Astrocyte (in vitro differentiated cells and primary cell): ENCODE measurements at places on chromosomes 3 and 15.

GRCh38 chr15:31468911-31469785 is 142.5 kb downstream of the KLF13 start:
- no peak for DNase-seq

DNA sequence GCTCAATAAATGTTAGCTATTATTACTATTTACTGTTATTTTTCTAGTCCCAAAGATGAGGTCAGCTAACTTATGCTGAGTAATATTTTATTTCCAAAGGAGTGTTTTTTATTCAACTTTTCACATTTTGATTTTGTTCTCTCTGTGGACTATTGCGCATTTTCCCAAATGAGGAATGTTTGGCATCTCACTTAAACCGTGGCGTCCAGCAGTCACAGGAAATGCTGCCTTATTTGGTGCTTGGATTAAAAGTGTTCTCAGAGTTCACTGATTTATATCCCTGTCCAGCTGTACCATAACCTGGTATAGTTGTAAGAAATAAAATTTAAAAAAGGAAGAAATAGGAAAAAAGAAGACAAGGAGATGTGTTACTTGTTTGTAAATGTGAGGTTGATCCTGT is 166.8 kb downstream of the THSD4 start:
- peak; percentile 73 for DNase-seq

GRCh38 chr15:100623301-100623700 is 20.9 kb downstream of the ASB7 start:
- peak; percentile 46 for DNase-seq

DNA sequence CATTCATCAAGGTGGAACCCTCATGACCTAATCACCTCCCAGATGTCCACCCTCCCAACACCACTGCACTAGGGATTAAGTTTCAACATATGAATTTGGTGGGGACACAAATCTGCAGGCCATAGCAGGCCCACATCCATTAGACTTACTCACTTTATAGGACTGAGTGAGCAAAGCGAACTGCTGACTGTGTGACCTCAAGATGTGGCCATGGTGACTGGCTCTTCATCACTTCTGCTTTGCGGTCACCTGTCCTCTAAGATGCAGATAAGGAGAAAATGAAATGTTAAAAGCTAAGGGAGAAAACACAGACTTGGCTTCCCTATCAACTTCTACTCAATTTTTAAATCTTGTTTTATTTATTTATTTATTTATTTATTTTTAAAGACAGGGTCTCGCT is 14.5 kb upstream of the DCP1A start:
- no peak for DNase-seq

DNA sequence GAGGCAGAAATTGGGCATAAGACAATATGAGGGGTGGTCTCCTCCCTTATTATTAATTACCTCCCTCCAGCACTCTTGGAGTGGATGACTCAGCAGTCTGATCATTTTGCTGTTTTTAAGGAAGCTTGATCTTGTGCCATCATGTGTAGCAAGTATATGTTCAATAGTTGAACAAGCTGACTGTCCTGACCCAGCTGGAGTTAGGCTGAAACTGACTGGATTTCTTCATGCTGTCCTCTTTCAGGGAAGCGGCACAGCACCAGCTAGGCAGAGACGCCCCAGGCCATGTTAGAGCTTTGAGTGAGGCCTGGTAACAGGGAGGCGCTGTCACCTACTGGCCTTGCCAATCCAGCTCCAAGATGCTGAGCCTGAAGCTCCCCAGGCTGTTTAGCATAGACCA is 54.4 kb upstream of the KIF23 start:
- peak; percentile 47 for DNase-seq

DNA sequence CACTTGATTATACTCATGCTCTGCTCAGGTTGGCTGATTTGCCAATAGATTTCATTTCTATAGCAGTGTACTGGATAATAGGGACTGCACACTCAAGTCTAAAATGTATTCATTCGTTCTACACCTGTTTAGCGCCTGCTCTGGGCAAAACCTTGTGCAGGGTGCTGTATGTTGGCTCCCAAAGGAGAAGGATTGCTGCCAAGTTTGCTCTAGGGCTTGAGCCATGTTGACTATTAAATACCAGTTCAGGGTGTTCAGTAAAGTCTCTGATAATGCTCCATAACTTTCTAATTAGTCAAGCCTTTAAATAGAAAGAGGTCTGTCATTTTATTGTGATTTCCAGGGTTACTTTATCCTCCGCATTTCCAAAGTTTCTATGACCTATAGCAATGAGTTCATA is 470.2 kb downstream of the MAGI1 start:
- DNase-seq = no peak

DNA sequence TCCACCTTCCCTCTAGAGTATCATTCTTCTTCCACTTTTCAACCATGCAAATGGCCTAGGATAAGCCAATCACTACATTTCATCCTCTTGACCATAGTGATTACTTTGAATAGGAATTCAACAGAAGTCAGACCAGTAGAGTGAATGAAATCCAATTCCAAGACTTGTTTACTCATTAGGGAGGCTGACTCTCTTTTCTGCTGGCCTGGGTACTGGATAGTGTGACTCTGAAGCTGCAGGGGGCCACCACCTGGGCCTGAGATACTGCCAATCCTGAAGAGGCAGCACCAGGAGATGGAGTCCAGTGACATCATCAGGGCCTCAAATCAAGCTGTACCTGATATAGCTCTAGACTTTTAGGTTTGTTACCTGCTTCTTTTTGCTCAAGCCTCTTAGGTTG is 7.0 kb upstream of the FSTL1 start:
- DNase-seq = no peak

DNA sequence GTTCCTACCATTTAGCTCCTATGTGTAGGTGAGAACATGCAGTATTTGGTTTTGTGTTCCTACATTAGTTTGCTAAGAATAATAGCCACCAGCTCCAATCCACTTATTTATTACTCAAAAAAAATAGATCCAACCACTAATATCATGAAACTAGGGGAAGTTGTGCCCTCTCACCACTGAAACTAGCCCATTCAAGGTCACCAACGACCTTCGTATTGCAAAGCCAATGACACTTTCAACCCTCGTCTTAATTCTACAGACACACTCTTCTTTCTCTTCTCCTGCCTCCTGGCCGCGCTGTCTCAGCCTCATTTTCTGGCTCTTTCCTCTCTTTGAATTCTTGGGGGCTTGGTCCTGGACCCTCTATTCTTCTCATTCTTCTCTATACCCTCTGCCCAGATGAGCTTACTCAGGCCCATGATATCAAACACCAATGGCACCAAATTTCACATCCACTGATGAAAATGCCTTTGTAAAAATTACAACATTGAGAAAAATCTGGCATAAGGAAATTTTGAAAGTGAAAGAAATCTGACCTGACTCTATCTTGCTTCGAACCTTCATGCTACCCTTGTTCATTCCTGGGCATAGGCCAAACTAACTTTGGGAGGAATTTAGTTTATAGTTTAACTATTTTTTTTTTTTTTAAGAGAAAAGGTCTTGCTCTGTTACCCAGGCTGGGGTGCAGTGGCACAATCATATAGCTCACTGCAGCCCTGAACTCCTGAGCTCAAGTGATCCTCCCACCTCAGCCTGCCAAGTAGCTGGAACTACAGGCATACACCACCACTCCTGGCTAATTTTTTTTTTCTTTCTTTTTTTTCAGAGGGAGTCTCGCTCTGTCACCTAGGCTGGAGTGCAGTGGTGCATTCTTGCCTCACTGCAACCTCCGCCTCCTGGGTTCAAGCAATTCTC is 25.4 kb upstream of the LIMD1 start:
- DNase-seq = no peak

DNA sequence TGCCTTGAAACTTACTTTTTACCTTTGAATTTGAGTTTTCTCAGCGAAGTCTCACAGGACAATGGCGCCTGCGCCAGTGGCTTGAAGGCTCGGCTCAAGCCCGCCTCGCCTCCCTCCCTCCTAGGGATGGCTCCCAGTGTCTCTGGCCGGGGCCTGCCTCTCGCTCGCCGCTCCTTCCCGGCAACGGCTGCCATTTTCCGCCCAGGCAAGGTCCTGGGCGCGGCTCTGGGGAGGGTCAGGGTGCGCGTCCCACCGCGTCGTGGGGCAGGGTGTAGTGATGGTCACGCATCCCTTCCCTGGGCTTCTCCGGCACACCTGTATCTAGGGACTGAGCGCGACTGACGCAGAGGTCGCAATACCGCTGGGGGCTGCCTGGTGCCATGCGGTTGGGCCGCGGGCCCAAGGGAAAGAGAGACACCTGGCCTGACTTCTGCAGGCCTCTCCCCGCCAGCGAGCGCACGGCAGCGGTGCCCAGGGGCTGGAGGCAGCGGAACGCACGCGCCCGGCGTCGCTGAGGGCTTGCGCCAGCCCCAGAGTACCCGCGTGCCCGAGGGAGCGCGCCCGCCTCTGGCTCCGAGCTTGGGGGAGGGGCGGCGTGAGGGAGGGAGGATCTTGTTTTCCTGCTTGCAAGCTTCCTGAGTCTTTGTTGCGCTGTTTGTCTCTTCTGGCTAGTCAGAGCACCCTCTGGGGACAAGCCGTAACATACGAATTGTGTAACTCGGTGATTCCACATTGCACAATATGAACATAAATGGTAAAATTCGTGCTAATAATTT is 20.7 kb upstream of the FEM1B start:
- DNase-seq = peak; percentile 52

DNA sequence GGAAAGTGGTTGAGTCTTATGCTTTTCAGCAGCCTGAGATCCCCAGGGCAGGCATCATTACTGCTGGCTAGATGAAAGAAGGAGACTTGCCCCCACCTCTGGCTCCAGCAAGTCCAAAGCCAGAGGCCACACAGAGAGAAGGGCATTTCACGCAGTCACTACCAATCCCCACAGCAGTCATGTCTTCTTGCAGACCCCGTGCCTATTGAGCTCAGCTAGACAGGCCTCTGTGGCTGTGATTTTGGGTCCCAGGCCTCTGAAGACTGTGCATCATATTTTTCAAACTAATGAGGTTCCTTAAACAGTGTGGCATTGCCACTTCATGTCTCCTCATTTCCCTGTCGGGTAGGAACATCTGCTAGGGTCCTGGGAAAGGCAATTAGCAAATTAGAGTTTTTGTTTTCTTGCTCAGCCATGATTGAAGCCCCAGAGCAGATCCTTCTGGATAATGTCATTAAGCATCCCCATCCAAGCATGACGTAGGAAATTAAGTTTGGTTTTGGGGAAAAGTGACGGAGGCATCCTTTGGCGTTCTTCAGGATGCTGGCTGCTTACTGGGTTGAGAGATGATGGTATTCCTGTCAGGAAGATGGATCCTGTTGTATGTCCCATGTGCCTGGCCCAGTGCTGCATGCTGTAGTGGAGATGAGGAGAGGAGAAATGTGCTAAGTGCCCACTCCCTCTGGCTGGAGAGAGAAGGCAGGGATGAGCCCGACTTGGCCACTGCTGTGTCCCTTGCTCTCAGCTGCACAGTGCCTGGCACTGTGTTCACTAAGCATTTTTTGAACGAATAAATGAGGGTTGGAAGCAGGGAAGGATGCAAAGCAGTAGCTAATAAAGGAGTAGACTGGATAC is 7.0 kb downstream of the SPSB4 start:
- no peak for DNase-seq

DNA sequence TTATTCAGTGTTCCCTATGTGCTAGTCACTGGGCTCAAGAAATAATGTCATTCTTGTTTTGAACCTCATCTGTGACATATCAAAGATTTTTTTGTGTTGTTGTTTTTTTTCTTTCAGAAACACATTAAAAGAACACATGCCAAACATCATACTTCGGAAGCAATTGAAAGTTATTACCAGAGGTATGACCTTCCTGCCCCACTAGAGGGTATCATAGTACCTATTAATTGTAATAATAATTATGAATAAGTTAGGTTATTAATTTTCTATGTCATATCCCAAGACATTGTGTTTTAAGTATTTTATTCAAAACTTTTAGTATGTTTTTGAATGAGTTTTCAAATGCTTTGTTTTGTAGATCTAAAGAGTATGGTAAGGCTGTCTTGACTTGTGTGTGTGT is 65.7 kb downstream of the CDIN1 start:
- DNase-seq = no peak

DNA sequence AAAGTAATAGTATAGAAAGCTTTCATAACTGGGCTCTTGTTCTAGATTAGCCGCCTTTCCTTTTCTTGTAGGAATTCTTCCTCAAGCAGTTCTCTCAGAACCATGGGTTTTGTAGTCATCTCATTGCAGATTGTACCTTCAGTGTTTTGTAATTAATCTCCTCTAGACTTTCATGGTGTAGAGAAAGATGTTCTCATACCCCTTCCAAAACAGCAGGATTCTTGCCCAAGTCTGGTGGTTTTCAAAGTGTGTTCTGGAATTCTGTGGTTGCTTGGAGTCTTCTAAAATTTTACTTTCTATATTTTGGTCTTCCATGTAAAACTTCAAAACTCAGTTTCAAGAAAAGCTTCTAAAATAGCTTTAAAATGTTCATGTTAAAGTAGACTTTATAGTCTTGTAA is 293.8 kb downstream of the PTPRG start:
- no peak for DNase-seq

DNA sequence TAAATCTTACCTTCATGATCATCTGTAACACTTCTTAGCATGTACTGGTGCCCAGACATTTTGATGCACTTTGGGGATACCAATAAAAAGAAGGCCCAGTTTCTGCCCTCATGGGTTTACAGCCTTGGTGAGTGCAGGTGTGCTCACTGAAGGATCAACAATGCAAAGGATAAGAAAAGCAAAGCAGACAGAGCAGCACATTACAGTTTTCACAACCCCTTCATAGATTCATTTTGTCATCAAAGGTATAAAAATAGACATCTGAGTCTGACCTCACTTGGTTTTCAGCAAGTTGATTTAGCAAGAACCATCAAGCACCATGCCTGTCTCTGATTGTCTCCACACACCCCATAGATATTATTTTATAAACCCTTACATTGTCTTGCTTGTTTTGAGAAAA is 77.6 kb downstream of the BFSP2 start:
- DNase-seq = no peak

- no peak for DNase-seq
Measured at GRCh38 chr3:117476572-117476971, 767.0 kb downstream of the TUSC7 start.

DNA sequence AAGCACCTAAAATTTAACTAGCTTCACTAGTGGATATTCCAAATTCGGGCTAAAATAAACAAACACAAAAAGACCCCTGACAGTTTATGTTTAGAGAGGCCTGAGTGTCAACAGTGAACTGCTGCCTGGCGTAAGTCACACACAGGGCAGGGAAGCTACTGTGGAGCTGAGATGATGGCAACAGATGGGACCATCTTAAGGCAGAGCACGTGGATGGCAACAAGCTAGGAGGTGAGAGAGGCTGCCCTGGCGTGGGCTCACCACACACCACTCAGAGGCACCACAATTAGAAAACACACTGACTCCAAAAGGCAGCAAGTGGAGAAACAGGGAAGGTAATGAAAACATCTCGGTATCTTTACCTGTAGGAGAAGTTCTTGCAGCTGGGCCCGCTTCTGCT is 93.3 kb downstream of the ATP1B3 start:
- DNase-seq = no peak

- no peak for DNase-seq
Measured at GRCh38 chr15:69478259-69478781, 25.7 kb downstream of the RPLP1 start.

DNA sequence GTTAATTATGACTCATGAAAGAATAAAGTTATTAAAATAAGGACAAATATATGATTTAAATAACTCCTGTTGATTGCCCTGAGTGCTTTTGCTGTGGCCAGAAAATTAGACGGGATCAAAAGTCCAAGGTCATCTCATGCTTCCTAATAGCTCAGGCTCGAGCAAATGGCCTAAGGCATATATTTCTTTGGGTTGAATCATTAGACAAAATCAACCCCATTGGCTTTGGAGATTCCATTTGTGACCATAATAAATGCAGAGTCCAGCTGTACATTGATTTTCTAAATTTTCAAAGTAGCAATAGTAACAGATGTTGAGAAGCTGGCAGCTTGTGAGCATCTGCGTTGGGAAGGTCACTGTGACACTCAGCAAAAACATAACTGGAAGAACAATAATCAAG is 464.5 kb upstream of the TGFBR2 start:
- no peak for DNase-seq

- no peak for DNase-seq
Measured at GRCh38 chr3:7567160-7567559, 706.2 kb downstream of the GRM7 start.
